ENCODE measurements at places on chromosomes 16 and 17.

DNA sequence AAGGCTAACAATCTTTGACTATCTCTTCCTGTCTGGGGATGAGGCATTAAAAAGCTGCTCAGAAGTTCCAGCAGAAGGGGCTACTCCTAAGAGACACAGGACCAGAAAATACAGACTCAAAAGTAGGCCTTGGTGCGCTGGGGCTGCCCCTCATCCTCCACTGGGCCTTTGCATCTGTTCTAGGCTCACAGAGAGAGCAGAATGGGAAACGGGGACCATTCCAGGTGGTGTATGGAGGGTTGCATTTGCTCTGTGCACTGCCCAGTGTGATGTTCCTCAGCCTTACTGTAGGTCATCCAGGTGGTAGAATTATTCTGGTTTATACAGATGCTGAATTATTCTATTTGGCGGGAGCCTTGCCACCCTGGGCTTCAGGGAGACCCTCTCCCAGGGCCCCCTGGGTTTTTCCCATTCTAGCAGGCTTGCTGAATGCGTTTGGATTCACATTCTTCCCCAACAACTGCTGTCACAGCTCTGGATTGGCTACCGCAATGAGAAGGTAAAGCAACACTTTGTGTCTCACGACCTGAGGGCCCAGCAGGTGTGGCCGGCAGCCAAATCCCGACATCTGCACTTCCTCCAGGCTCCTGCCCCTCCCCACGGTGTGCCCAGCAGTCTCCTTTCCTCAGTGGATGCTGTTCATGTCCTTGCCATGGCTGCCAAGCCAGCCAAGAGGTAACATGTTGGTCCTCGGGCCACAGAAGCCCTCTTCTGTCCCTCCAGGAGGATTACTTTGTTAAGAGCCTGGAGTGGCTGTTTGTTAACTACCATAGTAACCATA is 25.0 kb upstream of the ZNHIT3 start:
- DNase-seq = no peak

- no peak for DNase-seq
Measured at GRCh38 chr16:25048146-25048618, 33.0 kb upstream of the ARHGAP17 start.

GRCh38 chr17:79511471-79511870 is 99.4 kb downstream of the RBFOX3 start:
- DNase-seq = no peak

GRCh38 chr16:68948230-68948910 is 105.0 kb downstream of the TANGO6 start:
- no peak for DNase-seq

- DNase-seq = no peak
Measured at GRCh38 chr16:3158026-3158509, 23.2 kb downstream of the ZNF213 start.

DNA sequence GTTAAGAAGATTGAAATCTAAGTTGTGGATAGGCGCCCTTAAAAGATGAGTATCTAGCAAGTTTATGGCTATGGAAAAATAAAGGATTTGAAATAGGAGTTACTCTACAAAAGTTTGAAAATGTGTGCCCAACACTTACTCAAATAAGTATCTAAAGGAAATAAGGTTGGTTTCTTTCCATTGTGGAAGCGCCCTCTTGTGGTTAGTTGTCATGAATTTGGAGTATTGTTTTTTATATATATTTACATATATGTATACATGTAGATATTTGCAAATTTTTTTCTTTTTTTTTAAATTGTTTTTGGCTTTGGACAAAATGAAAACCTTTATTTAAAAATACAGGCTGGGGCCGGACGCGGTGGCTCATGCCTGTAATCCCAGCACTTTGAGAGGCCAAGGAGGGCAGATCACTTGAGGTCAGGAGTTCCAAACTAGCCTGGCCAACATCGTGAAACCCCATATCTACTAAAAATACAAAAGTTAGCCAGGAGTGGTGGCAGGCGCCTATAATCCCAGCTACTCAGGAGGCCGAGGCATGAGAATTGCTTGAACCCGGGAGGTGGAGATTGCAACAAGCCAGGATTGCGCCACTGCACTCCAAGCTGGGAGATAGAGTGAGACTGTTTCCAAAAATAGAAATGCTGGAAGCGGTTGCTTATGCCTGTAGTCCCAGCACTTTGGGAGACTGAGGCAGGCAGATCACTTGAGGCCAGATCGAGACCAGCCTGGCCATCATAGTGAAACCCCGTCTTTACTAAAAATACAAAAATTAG is 24.0 kb upstream of the VPS4A start:
- DNase-seq = peak; percentile 25

DNA sequence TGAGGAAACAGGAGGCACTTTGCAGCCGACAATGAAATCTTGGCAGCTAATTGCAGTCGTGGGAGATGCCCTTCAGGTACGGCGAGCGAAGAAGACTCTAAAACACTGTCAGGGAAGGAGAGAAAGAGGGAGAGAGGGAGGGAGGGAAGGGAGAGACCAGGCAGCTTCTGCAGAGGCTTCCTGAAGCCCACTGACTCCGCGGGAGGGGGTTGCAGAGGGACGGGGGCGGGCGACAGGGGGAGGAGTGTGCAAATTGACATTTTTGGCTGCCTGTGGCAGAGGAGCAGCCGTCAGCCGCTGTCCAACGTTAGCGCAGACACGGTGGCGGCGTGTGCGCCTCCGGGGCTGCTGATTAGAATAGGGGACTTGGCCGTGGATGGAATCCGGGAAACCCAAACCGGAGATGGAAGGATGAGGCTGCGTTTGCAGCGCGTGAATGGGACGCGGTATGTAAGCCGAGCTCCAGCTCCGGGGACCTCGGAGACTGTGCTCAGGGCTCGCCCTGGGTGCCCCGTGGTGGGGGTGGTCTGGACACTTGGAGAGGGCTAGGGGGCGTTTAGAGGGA is 849.1 kb upstream of the RBFOX1 start:
- no peak for DNase-seq

DNA sequence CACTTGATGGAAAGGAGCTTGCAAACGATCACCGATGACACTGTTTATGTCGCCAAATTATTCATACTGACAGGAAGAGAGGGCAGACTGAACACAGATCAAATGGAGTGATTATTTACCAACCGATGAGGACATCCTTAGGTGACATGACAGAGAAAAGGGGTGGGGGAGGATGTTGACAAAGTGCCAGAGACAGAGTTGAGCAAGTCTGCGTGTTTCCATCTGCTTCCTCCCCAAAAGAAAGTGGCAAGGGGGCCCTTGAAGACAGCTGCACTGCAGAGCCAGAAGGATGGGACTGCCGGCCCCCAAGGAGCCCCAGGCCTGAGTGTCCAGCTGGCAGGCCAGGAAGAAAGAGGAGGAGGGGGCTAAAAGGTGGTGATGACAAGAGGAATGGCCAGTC is 191.0 kb upstream of the RPL38 start:
- no peak for DNase-seq

DNA sequence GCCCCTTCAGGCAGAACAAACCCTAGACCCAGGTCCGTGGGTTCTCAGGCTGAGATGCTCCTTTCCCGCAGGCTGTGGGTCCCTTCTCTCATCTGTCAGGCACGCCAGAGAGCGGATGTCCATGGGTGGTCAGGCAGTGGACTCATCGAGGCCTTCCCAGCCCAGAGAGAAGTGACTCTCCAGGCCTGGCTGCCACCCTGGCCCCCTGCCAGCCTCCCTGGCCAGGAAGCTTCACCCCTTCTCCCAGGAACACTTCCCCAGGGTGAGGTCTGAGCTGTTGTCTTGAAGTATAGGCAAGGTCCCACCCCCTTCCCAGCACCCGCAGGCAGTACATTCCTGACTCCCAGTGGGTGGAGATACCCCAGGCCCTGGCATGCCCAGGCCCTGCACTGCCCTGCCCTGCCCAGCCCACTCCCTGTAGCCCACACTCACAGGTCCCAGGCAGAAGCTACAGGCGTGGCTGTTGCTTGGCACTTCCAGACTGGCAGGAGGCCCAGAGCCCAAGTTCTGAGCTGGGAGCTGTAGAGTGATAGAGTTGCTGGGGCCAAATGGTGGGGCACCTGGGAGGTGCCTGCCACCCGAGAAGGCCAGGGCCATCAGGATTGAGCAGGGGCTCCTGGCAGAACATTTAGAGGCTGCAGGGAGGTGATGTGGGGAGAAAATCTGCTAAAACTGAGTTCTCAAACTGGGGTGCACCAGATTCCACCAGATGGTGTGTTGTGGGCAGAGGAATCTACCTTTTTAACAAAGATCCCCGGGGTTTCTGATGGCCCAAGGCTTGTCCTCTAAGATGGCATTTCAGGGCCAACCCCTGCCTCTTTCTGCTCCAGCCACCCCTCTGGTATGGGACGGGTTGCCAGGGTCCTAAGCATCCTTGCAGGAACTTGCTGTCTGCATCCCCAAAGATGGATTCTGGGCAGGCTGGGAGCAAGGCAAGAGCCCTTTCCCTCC is 6.7 kb downstream of the ITGA3 start:
- peak; percentile 99 for DNase-seq

DNA sequence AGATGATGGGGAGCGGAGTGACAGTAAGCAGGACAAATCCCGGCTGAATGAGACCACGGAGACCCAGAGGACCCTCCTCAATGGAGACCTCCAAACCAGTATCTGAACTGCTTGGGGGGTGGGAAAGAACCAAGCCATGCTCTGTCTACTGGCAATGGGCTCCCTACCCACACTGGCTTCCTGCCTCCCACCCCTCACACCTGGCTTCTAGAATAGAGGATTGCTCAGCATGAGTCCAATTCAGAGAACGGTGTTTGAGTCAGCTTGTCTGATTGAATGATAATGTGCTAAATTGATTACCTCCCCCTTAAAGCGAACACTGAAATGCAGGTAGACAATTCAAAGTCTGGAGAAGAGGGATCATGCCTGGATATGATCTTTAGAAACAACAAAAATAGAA is 5.5 kb downstream of the SSTR2 start:
- no peak for DNase-seq

- DNase-seq = no peak
Measured at GRCh38 chr17:37541880-37542660, 52.4 kb downstream of the DUSP14 start.

DNA sequence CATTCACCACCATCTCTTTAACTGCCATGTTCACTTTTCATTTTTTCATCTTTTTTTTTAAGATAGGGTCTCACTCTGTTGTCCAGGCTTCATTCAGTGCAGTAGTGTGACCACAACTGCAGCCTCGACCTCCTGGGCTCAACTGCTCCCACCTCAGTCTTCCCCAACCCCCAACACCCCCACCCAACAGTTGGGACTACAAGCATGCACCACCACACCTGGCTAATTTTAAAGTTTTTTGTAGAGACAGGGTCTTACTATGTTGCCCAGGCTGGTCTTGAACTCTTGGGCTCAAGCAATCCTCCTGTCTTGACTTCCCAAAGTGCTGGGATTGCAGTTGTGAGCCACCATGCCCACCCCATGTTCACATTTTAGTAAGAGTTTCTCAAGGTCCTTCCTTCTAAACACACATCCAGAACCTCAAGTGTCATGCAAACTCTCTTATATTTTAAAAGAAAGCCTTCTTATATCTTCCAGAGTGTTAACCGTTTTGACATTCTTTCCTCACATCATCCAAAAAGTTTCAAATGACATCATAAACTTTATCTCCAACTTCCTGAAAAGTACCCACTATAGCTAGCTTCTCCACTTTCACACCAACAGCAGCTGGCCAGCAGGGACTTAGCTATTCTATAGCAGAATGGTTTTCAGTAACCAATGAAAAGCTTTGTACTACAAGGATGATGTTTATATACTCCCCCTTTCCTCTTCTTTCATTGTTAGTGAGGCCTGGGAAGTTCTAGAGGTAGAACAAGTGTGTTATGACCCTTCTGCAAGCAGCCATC is 49.3 kb downstream of the TRAF4 start:
- no peak for DNase-seq

DNA sequence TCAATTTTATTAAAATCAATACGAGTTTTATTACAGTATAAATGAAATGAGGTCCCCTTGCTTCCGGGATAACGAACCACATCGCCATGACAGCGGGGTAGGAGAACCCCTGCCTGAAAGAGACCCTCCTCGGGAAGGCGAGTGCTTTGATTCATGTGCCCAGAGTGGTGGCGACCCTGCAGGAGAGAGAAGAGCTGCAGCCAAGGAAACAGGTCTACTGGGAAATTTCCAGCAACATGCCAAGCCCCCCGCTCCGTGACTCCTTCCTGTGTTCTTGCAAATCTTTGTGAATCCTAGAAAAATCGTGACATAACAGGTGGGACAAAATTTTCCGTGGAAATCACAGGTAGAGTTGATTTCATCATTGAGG is 162.5 kb downstream of the WSCD1 start:
- no peak for DNase-seq

GRCh38 chr16:49419862-49420261 is 46.3 kb downstream of the C16orf78 start:
- no peak for DNase-seq

GRCh38 chr17:10162096-10162495 is 36.3 kb downstream of the GAS7 start:
- DNase-seq = no peak

DNA sequence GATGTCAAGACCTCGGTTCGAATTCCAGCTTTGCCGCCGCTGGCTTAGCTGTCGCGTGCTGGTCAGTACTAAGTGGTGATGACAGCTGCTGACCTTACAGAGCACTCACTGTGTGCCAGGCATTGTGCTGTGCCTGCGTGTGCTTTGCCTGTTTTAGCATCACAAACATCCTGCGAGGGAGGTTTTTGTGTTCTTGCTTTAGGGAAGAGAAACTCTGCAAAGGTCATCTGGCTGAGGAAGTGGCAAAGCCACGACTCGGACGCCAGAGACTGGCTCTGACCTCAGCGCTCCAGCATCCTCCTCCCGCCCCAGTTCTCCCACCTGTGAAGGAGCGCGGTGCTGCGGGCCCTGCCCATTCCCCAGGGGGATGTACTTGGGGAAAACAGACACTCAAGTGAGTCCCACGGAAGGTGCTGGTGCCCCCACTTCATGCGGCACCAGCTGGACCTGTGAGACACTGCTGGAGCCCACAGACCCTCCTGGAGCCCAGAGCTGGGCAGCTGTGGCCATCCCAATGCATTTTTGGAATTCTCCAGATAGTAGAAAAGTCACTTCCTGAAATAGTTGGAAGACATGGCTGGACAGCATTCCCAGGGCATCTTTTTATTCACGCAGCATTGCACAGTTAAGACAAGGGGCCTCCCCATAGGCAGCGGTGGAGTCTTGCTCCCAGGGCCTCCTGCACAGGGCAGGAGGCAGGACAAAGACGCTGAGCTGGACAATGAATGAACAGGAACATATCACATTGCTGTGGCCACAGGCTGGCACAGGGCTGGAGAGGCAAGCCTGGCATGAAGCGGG is 20.0 kb upstream of the HERPUD1 start:
- no peak for DNase-seq

DNA sequence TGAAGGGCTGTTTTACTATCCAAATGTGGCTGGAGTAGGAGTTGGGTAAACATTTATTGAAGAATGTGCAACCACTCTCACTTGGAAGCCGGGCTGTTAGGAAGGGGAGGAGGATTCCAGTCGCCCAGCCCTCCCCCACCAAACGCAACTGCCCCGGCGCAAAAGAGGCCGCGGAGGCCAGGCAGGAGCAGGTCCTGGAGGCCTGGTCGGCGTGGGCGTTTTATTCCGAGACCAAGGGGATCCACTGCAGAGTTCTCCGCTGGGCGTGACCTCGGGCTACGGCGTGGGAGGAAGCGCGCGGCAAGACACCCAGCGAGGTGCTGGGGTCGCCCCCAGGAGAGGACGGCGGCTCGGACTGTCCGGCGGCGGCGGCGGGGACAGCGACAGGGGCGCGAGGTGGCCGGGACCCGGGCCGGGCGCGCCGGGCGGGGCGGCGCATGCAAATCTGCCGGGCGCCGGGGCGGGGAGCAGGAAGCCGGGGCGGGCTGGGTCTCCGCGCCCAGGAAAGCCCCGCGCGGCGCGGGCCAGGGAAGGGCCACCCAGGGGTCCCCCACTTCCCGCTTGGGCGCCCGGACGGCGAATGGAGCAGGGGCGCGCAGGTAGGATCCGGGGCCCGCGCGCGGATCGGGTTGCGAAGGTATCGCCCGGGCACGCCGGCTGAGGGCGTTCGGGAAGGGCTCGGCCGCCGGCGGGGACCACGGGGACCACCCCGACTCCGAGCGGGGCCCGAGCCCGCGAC is at the start of gene IL4R:
Gene IL4R (plus strand): TSS at position 553 of the 739 bp plus-strand sequence. CDS start 26,230 bp downstream, outside the sequence.
- DNase-seq = peak; percentile 80

All from A549 (cell line).